ENCODE measurements at places on chromosomes 13 and 19.

- DNase-seq = no peak
These were observed 696.2 kb upstream of the SLITRK5 start for GRCh38 chr13:86974995-86975328.

DNA sequence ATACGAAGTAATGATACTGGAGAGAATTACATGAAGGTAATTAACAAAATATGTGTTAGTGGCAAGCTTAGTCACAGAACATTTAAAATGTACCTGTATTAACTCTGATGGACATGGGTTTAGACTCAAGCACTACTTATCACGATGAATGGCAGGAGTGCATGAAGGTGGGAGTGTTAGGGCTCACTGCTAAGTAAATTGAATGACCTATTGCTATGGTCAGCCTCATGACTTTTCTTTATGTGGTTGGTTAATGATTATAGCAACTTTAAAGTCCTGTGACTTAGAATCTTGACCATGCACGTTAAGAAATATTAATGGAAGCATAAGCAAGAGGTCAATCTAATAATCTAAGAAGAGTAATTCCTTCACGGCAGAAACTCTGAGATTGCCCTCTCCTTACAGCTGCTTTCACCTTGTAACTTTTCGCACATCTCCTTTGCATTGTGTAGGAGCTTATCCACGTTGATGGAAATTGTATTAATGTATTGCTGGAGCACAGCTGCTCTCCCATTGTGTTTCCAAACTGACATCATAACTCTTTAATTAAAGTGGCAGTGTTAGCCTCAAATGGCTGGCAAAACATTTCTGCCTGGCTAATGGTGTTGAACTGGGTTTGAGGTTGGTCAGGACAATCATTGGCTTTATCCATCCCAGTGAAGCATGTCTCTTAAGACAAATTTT lies 114.5 kb downstream of the RXFP2 start:
- DNase-seq = no peak

DNA sequence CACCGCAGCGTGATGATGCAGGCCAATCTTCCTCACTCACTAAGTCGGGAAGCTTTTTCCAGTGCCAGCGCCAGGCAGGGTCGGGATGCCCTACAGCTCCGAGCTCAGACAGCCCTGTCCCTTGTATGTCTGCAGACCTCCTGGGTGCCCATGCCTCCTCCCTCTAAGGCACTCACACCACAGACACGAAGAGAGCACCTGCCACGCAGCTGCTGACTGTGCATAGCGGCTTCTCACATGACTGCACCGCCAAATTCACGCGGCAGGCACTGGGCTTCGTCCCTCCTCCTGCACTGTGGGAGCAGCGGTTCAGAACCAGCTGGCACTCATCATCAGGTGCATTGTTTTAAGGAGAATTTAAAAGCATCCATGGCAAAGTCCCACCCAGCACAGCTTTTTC lies 88.1 kb downstream of the SLC7A1 start:
- DNase-seq = no peak

DNA sequence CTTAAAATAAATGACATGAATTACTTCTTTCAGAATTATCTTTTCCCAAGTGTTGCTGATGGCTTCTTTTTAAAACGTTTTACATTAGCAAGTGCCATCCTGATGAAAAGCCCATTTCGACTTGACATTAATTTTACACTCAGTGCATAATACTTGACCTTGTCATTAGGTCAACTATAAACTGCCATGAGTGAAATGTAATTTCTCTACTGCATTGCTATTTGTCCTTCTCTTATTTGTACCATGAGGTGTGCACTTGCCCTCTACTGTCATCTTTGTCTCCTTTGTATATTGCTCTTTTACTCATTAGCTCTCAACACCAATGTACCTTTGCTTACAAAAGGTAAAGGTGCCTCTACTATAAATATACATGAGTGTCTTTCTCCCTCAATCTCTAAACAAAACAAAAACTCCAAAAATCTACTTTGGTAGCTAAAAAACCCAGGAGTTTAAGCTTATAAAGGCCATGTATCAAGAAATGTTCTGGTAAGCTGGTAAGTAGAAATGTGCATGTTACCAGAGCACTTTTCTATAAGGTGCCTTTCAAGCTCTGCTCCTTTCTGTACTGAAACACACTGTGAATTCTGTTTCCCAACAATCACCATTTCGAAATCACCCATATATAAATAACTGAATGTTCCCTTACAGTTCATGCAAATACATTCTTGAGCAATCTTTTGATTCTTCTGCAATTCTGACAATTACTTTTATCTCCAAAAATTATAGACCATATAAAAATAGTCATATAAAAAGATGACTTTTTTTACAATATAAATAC lies 351.4 kb downstream of the SLITRK5 start:
- DNase-seq = no peak

DNA sequence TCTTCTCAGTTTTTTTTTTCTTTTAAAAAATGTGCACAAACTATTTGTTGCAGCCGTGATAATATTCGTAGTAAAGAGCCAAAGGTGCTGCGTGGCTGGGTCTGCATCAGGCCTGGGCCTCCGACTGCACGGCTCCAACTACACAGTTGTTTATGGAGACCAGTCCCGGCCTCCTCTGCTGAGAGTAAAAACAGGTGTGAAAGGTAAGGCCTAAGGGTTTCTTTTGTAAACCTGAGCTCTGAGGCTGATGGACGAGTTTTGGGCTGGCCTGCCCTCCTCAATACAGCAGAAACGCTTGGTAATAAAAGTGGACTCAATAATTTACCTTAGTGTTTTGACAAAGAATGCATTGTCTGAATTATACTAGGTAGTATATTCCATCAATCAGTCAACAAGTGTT lies 3.9 kb downstream of the MBNL2 start:
- no peak for DNase-seq

DNA sequence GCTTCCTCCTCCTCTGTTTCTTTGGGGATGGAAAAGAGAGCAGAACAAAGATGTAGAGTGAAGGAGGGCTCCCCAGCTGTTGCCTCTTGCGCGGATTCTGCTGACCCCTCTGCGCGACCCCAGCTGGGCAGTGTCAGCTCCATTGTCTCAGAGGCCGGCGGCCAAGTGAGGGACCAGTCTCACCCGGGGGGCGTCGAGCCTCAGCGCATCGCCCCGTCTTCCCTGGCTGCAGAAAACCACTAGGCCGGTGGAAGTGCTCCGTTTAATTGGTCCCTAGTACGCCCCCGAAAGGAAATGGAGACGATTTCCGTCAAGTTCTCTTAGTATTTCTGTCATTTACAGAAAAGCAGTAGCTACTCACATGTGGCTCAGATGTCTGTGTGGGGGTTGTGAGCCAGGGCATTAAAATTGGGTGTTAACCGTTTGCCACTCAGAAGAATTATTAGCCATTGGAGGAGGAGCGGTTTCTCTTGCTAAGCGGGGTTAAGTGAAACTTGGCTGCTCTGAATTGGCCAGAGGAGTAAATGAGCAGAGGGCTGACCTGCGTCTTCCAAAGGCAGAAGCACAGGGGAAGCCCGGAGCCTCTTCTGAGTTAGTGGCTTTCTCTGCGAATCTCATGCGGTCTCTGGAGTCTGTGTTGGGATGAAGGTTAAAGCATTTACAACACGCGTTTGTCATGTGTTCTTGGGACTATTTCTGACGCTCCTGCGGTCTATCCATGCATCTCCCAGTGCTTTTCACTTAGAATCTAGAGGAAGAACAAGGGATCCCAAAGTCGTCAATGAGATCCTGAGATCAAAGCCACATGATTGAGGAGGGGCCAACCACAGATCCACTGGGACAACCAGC lies 132.8 kb upstream of the MYO16 start:
- no peak for DNase-seq

- no peak for DNase-seq
These were observed 397.6 kb downstream of the LIG4 start for GRCh38 chr13:107817647-107818287.

DNA sequence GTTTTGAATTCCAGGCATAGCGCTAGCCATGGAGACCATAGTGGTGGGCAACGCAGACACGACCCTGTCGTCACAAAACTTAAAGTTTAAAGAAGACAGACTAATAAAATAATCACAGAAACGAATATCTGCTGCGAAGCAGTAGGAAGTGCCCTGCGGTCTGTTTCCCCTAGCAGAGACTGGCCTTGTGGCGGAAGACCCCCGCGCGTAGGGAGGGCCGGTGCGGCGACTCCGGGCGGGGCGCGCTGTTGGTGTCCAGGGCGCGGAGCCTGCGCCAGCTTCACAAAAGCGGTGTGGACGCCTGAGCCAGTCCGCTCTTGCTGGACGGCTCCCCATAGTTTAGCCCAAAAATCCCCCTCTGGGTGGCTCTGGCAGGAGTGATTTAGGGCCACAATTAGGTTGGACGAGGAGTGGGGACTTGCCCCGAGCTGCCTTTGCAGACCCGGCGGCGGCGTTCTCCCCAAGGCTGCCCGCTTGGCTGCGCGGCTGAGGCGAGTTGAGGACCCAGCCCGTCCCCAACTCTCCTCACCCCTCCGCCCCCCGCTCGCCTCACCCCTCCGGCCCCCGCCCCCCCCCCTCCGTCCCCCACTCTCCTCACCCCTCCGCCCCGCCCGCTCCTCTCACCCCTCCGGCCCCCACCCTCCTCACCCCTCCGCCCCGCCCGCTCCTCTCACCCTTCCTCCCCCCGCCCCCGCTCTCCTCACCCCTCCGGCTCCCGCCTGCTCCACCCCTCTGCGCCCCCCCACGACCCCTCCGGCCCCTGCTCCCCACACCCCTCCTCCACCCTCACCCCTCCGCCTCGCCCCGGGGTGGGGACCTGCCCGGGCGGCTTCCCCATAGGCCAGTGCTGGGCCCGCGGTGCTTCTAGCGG lies 14.2 kb upstream of the LATS2 start:
- no peak for DNase-seq

GRCh38 chr13:28268800-28269223 lies 130.5 kb downstream of the PAN3 start:
- no peak for DNase-seq

- no peak for DNase-seq
These were observed 132 bp downstream of the SHD start for GRCh38 chr19:4279267-4279529.

- DNase-seq = no peak
These were observed 55.5 kb downstream of the MYH14 start for GRCh38 chr19:50258918-50259372.

DNA sequence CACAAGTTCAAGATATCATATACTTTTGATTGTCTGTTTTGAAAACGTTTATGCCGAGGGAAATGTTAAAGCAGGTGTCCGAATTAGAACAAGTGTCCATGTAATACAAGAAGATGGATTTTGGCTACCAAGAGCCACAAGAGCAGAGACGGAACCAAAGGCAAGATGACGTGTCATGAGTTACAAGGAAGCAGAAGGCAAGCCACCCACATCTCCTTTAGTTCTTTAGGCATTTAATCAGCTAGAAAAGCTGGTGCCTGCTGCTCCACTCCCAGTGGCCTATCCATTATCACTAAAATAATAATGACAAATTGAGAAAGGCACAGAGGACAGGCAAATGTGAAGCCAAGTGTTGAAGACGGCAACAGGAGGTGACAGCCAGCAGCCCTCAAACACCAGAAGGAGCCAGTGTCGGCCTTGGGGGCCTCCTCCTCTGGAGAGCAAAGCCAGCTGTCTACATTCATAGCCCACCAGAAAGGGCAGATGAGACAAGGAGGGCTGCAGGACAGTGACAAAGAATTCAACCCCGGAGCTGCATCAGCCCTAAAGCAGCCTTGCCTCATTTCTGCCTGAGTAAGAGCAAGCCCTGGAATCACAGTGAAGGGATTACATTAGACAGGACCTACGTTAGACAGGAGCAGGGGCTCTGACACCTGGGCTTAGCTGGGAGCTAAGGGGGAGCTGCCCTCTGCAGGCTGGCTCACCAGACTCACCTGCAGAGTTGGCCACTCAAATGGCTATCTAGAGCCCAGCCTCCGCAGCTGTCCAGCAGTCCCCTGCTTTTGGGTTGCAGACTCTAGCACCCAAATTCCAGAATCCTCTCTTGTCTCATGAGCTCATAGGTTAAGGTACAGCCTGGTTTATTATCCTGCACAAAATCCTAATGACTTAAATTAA lies 569.9 kb downstream of the UQCRFS1 start:
- DNase-seq = no peak

- DNase-seq = no peak
These were observed 181.4 kb downstream of the KCTD15 start for GRCh38 chr19:33977756-33978685.

- no peak for DNase-seq
These were observed 558.5 kb downstream of the RFC3 start for GRCh38 chr13:34376483-34376882.

GRCh38 chr19:34126966-34127365 lies 45.3 kb upstream of the LSM14A start:
- DNase-seq = no peak

DNA sequence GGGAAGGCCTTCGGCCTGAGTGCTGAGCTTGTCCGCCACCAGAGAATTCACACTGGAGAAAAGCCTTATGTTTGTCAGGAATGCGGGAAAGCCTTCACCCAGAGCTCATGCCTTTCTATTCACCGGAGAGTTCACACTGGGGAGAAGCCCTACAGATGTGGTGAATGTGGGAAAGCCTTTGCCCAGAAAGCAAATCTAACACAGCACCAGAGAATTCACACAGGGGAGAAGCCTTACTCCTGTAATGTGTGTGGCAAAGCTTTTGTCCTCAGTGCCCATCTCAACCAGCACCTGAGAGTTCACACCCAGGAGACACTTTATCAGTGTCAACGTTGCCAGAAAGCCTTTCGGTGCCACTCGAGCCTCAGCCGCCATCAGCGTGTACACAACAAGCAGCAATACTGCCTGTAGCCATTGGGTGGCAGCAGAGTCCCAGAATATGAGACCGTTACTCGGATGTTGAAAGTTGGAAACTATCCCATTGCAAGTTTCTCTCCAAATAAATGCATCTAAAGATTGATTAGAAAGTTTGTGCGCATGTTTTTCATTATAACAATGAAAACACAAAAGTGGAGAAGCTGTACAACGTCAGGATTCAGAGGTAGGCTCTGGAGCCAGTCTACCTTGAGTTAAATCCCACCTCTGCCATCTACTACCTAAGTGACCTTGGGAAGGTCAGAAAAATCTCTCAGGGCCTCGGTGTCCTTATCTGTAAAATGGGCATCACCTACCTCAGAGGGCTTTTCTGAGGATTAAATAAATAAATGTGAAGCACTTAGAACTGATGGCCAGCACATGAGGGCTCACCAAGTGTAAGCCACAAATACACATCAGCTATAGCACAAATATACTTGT lies 21.1 kb downstream of the ZNF473 start:
- DNase-seq = no peak

GRCh38 chr13:44399074-44399473 lies 25.4 kb downstream of the SERP2 start:
- peak; percentile 30 for DNase-seq

DNA sequence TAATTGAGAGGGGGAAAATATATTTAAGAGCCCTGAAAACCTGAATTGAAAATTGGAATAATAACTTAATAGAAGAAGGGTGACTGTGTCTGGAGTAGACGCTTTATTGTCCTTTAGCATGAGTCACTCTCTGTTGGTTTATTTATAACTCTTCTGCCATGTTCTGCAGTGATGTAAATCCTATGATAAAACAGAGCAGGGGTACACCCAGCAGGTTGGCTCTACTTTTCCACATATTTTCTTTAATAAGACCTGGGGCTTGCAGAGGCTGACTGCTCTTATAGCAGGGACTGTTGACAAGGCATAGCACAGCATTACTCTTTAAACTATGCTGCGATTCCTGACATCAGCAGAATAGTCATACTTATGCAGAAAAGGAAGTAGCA lies 389.9 kb upstream of the PCDH9 start:
- no peak for DNase-seq

- no peak for DNase-seq
These were observed 371.4 kb upstream of the SLC10A2 start for GRCh38 chr13:103437651-103438050.
